Activated CD4-positive, alpha-beta T cell treated with anti-CD3 and anti-CD28 coated beads, Interleukin-2, amount 10 ng/mL, durations not matched to agents 7 days and 5 days (primary cell): ENCODE measurements at places on chromosomes 12 and 14. TPM values are rescaled to one million over a fixed set of nuclear protein-coding genes. Genes with fewer than 3 reads are reported as not detected.

- peak overlapping the region; percentile 49 for H3K4me3 ChIP-seq
- peak overlapping the region; percentile 91 for H3K27ac ChIP-seq
- DNase-seq = peak; percentile 53
These were observed 612.0 kb downstream of the VRK1 start for GRCh38 chr14:97408937-97409815.

DNA sequence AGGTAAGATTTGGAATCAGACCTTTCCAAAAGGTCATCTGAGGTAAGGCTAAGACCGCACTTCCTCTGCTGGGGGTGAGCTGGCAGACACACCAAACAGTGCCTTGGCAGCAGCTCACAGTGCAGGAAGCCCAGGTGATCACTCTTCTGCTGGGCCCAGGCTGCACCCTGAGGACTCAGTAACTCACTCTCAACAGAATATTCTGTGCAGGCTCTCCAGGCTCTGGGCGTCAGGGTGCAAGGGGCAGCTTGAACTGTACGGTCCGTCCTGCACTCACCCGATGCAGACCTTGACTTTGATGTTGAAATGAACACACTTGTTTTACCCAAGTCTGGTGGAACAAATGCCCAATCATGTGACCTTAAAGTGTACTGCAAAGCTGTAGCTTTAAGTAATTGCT lies 6.0 kb downstream of the ALKBH2 start:
- H3K27ac ChIP-seq = no peak overlapping the region
- peaks cover 17% of the 10 kb centered on the region for H3K4me1 ChIP-seq
- no peak overlapping the region for H3K4me3 ChIP-seq
- no peaks in the 10 kb centered on the region for H3K27me3 ChIP-seq
- H3K36me3 ChIP-seq = peaks cover 18% of the 10 kb centered on the region

- no peaks in the 10 kb centered on the region for H3K4me1 ChIP-seq
- H3K27ac ChIP-seq = no peak overlapping the region
- peaks cover 3% of the 10 kb centered on the region for H3K27me3 ChIP-seq
- H3K4me3 ChIP-seq = no peak overlapping the region
These were observed 50.7 kb upstream of the WSCD2 start for GRCh38 chr12:108078428-108078827.

KRT73 gene
- total RNA-seq = 8.6 TPM

DNA sequence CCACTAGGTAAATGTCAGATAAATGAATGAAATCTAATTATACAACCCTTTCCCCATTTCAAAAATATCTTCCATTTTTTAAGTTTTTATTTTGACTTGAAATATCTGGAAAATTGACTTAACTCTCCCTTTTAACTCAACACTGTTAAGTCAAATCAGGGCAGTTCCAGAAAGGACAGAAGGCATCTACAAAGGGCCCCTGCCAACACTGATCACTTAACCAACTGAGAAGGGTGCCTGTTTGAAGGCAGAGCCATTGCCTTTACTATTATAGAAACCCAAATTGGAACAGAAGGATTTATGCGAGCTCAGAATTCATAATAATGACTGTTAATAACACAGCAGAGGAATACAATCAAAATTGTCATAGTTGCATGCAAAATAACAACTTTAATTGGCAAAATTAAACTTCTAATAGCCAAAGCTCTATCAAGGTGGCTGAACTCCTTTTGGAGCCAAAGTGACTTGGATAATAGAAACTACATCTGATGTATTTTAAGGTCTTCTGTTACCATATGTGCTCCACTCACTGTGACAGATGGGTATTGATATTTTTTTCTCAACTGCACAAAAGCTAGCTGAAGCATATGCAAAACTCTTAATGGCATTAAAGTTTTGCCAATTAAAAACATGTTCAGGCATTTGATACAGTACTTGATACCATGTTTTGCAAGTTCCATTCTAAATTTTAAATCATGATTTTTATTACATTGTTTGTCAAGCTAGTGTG lies 383.8 kb downstream of the NOVA1 start:
- H3K36me3 ChIP-seq = no peaks in the 10 kb centered on the region
- H3K4me1 ChIP-seq = no peaks in the 10 kb centered on the region
- H3K27ac ChIP-seq = no peak overlapping the region
- H3K27me3 ChIP-seq = no peaks in the 10 kb centered on the region

DNA sequence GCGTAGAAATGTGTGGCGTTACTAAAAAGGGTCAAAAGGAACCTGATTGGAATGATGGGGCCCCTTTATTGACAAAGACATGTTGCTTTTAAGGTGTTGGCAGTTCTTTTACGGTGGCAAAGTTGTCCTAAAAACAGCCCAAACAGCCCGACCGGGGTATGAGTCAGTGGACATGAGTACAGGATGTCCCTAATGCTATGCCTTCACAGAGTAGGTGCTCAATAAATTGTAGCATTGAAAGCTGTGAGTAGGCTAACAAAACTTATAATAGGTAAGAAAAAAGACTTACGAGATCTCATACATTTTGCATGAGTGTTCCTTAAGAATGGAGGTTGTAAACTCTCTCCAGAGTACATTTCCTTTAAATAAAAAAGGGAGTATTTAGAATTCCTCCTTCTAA lies 2.6 kb downstream of the ELK3 start:
- peak overlapping the region; percentile 97 for H3K4me3 ChIP-seq
- no peak for DNase-seq
- H3K27me3 ChIP-seq = no peaks in the 10 kb centered on the region
- H3K27ac ChIP-seq = peak overlapping the region; percentile 75
- H3K36me3 ChIP-seq = peaks cover 20% of the 10 kb centered on the region

DNA sequence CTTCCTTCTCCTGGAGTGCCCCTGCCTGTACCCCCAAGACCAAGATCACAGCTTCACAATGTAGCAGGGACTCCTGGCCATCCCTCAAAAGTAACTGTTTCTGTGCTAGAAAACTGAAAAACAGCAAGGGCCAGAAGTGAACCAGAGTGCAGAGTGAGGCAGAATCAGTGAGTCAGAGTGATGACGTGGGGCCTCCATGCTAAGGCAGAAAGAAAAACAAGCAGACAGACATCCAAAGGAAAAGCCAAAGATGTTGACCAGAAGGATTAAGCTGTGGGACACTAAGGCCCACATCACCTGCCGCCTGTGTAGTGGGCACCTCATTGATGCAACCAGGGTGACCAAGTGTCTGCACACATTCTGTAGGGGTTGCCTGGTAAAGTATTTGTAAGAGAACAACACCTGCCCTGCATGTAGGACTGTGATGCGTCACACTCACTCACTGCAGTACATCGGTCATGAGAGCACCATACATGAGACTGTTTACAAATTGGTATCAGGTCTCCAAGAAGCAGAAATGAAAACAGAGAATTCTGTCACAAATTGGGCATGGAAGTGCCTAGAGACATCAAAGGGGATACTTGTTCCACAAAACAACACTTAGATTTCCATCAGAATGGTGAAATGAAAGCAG lies 51.2 kb downstream of the ARMH4 start:
- DNase-seq = no peak
- peaks cover 12% of the 10 kb centered on the region for H3K27me3 ChIP-seq
- H3K36me3 ChIP-seq = no peaks in the 10 kb centered on the region
- H3K4me1 ChIP-seq = no peaks in the 10 kb centered on the region

DNA sequence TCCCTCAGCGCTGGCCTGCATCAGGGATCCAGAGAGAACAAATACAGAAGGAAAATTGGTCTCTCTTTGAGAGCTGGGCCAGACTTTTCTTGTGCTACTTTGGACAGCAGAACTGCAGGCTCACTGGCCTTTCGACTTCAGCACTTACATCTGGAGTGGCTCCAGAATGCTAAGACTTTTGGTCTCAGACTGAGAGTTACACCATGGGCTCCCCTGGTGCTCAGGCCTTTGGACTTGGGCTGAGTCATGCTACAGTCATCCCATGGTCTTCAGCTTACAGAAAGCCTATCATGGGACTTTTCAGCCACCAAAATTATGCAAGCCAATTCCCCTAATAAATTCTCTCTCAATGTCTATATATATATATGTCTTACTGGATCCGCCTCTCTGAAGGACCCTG lies 9.0 kb upstream of the CD163 start:
- no peak for DNase-seq
- no peak overlapping the region for H3K4me3 ChIP-seq
- H3K27ac ChIP-seq = no peak overlapping the region
- no peaks in the 10 kb centered on the region for H3K36me3 ChIP-seq
- H3K4me1 ChIP-seq = no peaks in the 10 kb centered on the region
- peaks cover 4% of the 10 kb centered on the region for H3K27me3 ChIP-seq

AGAP2 gene
- total RNA-seq = 72.6 TPM

- H3K4me1 ChIP-seq = no peaks in the 10 kb centered on the region
- H3K27me3 ChIP-seq = no peaks in the 10 kb centered on the region
- DNase-seq = no peak
- H3K27ac ChIP-seq = no peak overlapping the region
These were observed 258.2 kb upstream of the PRKD1 start for GRCh38 chr14:30185832-30186231.

DNA sequence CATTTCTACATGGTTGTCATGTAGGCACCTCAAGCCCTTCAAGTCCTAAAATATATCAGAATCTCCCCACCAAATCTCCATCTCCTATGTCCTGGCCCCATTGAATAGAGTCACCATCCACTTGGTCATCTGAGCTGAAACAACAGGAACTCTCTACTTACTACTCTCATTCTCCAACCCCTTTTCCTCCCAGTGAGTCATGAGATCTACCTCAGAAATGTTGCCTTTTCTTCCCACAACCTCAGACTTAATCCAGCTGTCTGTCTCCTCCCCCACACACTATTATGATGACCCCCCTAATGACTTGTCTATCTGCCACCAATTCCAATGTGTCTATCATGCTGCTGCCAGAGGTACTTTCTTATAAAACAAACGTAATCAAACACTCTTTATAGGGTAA lies 72.3 kb upstream of the TMEM263 start:
- H3K4me3 ChIP-seq = no peak overlapping the region
- no peaks in the 10 kb centered on the region for H3K4me1 ChIP-seq
- DNase-seq = no peak
- no peaks in the 10 kb centered on the region for H3K27me3 ChIP-seq

- peaks cover 34% of the 10 kb centered on the region for H3K4me1 ChIP-seq
- no peaks in the 10 kb centered on the region for H3K36me3 ChIP-seq
- H3K27ac ChIP-seq = no peak overlapping the region
These were observed 3.1 kb downstream of the NR4A1 start for GRCh38 chr12:52054231-52054832.
